ENCODE measurements at places on chromosomes 16 and 17.

- DNase-seq: no peak
Observed at GRCh38 chr16:57022445-57022844, 33.1 kb downstream of the NLRC5 start.

DNA sequence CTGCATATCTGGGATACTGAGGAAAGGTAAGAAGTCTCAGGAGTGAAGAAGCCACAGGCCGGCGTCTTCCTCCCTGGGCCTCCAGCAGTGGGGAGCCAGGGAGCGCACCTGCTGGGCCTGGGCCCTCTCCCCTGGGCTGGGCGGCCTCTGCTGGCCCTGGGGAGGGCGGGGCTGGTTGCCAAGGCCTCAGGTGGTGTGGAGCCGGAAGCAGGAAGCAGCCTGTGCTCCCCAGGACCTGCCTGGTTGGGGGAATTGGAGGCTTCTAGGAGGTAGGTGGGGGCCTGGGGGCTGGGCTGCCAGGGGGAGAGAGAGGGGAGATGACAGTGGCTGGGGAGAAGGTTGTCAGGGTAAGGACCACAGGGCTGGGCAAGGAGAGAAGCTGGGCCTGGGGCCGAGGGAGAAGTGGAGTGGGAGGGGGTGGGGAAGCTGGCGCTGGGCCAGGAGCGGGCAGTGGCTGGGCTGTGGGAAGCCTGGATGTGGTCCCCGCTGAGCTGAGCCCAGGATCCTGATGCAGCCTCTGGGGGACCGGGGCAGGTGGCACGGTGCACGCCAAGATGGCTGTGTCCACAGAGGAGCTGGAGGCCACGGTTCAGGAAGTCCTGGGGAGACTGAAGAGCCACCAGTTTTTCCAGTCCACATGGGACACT lies at the start of gene SMIM22:
Gene SMIM22 (plus strand): TSS at position 189 of the 647 bp plus-strand sequence. CDS start 366 bp downstream, at position 555.
- no peak for DNase-seq

- DNase-seq: no peak
Observed at GRCh38 chr17:40850293-40850972, 16.6 kb downstream of the KRT12 start.

- DNase-seq: no peak
Observed at GRCh38 chr17:18362698-18363100, 651 bp downstream of the SHMT1 start.

GRCh38 chr16:2358811-2359210 lies 18.3 kb upstream of the ABCA3 start:
- no peak for DNase-seq

DNA sequence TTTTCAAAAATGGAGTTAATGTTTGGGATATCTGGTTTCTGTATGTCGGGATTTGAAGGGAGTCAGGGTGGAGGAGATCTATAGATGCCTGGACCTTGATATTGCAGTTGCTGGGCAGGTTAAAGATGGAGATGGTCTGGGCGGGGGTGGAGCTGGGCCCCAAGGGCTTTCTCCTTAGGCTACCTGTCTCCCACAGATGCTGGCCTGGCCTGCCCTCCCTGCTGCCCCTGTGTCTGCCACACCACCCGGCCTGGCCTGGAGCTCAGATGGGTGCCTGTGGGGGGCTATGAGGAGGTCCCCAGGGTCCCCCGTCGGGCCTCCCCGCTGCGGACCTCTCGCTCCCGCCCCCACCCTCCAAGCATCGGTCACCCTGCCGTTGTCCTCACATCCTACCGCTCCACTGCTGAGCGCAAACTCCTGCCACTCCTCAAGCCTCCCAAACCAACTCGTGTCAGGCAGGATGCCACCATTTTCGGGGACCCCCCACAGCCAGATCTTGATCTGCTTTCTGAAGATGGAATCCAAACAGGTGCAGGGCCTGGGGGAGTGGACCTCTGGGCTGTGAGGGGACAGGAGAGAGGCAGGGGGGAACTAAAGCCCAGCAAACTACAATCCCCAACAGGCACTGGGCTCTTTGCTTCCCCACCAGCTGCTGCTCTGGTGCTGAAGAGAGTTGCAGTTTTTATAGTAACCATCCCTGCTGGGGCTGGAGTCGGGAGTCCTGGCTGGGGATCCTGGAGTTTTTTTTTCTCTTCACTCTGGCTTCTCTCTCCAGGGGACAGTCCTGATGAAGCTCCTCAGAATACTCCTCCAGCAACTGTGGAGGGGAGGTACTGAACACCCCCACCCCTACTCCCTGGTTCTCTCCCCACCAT lies 2.9 kb downstream of the ARHGEF15 start:
- no peak for DNase-seq

- peak; percentile 65 for DNase-seq
Observed at GRCh38 chr17:80260791-80261158, at the start of gene RNF213. TSS of gene RNF213 (plus strand) at chr17:80260852. CDS start at chr17:80263682, 2,830 bp downstream.

- no peak for DNase-seq
Observed at GRCh38 chr17:41467561-41467960, 375 bp upstream of the KRT32 start.

DNA sequence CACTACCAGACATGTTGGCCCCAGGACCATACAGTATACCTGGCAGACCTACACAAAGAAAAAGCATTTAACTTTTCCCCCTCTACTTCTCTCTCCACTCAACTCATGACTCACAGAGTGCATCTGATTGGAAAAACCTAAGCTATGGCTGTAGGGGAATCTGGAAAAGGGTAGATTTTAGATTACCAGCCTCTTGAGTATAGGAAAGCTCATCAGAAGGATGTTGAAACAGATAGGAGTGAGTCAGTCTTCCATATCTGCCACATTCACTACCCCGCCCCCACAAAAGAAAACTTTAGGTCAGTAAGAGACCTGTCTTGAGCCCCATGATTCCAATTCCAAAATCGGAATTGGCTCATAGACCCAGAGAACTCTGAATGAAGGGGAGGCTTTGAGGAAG lies 12.3 kb downstream of the KRT9 start:
- no peak for DNase-seq

- DNase-seq: no peak
Observed at GRCh38 chr16:23410176-23410575, 42.8 kb downstream of the COG7 start.

DNA sequence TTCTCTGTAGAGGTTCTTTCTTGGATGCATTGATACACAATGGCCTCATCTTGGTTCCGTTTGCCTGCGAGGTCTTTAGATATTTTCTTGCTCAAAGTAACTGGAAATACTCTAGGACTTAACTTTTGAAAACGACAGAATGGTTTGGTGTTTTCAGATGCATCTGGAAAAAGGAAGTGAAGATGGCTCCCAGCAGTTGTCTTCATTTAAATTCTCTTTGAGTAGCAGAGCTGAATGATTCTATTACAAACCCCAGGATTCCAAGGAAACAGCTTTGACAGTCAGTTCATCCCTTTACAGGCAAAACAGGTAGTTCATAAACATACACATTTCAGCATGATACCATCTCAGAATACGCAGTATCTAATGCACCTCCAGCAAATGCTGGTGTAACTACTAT lies 54.8 kb downstream of the PSMD12 start:
- no peak for DNase-seq

DNA sequence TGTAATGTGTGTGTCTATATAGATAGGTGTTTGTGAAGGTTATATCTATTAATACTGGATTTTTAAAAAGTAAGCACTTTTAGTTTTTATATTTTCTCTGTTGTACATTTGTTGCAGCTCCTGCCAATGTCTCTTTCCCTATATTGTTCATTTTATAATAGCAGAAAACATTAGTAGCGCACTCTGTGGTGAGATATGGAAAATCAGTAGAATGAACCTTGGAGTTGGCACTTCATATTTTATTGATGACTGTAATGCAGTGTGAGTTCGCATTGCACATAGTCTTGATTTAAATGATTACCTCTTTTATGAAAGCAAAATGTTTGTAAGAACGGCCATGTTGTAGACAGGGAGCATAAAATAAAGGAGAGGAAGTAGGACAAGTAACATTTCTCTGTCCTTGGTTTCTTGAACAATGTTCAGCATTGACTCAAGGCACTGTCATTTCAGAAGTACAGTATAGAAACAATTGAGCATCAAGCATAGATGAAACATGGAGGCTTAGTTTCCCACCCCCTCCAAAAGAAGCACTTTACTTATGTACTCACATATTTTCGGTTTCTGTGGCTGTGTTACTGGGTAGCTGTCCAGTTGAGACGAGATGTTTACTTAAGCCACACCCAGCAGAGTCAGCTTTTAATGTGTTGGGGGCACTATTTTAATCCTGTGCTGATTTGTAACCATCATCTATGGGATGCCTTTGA lies 74.0 kb downstream of the TANC2 start:
- no peak for DNase-seq

GRCh38 chr16:89446136-89446974 lies 44.0 kb downstream of the ANKRD11 start:
- no peak for DNase-seq

DNA sequence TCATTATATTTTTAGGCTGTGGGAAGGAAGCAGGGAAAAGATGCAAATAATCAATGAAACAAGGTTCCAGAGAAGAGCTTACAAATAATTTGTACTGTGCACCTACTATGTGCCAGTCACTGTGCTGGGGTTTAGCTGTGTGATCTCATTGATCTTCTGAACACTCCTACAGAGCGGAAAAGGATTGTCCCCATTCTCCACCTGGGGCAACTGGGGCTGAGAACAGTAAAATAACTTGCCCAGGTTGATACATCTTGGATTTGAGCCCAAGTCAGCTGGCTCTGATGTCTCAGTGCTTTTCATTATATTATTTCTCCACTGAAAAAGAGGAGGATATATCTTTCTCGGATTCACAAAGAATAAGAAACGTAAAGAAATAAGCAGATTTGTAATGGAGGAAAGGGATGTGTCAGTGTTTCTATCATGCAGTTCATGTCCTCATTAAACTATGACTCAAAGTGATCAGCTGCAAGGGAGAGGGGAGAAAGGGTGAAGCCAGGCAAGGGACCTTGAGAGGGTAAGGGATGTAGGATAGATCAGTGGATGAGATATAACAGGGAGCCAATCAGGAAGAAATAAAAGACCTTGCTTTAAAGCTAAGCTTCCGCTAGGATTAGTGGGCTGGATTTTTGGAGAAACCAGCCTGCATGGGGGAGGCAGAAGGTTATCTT lies 143.6 kb upstream of the NOL11 start:
- DNase-seq: no peak

DNA sequence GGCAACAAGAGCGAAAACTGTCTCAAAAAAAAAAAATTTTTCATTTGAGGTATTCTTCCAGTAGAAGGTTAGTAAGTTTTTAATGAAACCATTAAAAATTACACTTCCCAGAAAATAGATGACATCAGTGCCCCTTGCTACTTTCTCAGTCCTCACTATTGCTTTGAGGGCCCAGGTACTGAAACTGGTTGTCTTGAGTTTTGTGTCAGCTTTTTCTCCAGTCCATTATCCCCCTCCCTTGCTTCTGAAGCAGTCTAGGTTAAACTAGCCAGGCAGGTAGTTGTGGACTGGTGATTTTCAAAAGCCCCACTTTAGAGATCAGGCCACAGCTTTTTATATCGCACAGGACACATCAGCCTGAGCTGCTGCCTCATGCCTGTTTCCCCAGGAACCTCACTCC lies 10.9 kb downstream of the SMCR8 start:
- no peak for DNase-seq

GRCh38 chr16:20901068-20901435 lies 481 bp downstream of the LYRM1 start:
- no peak for DNase-seq

GRCh38 chr17:82517230-82517865 lies 2.2 kb upstream of the FOXK2 start:
- no peak for DNase-seq

DNA sequence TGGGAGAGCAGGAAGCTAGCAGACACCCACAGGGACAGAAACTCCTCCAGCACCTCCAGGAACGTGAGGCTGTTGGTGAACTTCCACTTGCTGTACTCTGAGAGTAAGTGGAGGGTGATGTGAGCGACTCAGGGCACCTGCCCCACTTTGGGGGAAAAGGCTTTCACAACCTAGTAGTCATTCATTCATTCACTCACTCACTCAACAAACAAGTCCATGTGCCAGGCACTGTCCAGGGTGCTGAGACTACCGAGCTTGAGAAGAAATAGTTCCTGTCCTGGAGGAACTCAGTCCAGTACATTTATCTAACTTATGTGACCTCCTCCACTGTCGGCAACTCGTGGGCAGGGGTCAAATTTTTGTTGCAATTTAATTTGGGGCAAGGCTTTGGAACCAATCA lies 26.6 kb downstream of the LGALS9 start:
- no peak for DNase-seq

GRCh38 chr17:42975265-42975664 lies 4.6 kb downstream of the PTGES3L start:
- DNase-seq: no peak

GRCh38 chr16:11964761-11965551 lies at the start of gene TNFRSF17:
TSS of gene TNFRSF17 (plus strand) at chr16:11965210. CDS start at chr16:11965325, 115 bp downstream.
- DNase-seq: no peak

GRCh38 chr17:45190503-45191255 lies 29.0 kb downstream of the HEXIM2 start:
- DNase-seq: no peak

DNA sequence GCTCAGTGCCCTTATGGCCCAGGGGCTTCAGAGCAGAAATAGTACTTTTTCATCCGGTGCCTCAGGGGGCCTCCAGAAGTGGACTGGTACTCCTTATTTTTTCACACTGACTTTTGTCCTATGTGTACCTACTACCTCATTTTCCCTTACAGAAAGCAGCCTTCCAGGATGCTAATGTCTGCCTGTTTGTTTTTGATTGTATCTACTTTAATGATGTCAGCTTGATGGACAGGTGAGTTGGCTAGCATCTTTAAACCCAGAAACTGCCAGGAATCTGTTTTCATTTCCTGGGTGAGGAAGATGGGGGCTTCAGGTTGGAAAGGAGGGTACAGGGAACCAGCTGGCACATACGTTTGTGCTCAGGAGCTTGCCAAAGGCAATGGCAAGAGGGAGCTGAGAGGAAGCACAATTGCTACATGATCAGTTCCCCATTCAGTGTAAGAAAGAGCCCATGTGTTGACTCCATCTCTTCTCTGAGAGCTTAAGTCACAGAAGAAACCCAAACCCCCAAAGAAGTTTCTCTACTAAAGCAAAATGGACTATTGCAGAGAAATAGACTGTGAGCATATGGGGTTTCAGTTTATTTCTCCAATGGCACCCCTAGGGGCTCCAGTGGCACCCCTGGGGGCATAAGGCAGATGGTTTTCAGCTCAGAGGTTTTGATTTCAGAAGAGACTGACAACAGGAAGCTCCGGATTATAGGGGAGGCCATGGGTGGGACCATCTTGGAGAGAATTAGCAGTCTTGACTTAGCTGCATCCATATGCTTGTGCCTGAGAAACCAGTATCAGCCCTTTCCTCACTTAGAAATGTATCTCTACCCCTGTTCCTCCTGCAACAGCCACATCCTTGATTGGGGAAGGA lies 16.3 kb downstream of the LIG3 start:
- DNase-seq: no peak
